Stimulated activated CD8-positive, alpha-beta memory T cell treated with anti-CD3 and anti-CD28 coated beads, Interleukin-15, amount 100 ng/mL, for 1 hour (primary cell): ENCODE measurements at places on chromosomes 2 and 18.

- DNase-seq = no peak
Observed at GRCh38 chr2:122530814-122531213, 775.4 kb downstream of the TSN start.

- no peak for DNase-seq
Observed at GRCh38 chr18:21141668-21142422, 30.2 kb upstream of the ROCK1 start.

DNA sequence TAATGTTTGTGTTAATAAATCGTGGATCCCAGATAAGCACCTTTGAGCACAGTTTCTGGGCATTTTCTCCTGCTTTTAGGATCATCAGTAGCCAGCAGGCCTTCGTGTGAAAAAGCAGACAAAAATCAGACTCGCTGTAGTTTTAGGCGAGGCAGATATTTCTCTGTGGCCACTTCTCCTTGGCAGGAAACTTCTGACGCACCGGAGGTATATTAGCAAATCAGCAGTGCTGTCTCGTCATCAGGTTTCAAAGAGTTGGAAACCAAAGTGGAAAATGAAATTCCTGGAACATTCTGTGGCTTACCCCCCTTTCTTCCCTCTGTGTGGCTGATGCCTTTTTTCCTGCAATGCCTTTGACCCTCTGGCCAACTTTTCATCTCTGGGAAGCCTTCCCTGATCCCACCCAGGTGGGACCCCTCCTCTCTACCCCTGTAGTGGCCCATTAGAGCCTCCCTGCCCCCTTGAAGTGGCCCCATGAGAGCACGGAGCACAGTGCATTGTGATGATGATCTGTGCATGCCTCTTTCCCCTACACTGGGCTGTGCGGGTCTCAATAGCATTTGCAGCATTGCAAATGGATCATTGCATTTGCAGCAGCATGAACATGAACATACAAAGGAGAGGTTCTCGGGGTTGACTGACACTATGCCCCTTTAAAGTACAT lies 93.3 kb downstream of the RNF144A start:
- no peak for DNase-seq

GRCh38 chr2:128041561-128041960 lies 13.7 kb upstream of the SAP130 start:
- DNase-seq = no peak

DNA sequence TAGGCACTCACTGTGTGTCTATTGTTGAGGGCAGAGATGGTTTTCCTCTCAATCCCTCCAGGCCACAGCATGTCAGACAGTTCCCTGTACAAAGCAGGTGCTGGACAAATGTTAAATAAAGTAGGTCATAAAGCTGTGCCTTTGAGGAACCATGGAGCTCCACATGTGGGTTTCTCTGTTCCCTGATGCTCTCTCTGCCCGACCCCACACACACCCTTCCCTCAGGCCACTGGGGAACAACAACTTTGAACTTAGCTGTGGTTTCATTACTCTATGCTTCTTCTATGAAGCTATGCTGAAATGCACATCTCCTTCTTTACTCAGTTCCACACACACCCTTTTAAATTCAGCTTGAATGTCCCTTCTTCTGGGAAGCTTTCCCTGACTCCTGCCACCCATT lies 415.3 kb downstream of the HRH4 start:
- DNase-seq = no peak

- no peak for DNase-seq
Observed at GRCh38 chr18:36850527-36851201, 21.7 kb downstream of the KIAA1328 start.

GRCh38 chr18:7824970-7825369 lies 257.9 kb downstream of the PTPRM start:
- DNase-seq = no peak

DNA sequence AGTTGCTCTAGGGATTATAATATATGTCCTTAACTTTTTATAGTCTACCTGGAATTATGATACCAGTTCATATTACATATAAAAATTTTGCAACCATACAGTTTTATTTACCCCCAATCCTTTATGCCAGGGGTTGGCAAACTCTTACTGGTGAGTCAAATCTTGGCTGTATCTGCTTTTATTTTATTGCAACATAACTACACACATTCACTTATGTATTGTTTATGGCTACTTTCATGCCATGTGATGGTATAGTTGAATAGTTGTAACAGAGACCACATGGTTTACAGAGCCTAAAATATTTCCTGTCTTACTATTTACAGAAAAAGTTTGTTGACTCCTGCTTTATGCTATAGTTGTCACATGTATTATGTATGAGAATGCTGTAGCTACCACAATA lies 25.8 kb upstream of the DLX2 start:
- no peak for DNase-seq

DNA sequence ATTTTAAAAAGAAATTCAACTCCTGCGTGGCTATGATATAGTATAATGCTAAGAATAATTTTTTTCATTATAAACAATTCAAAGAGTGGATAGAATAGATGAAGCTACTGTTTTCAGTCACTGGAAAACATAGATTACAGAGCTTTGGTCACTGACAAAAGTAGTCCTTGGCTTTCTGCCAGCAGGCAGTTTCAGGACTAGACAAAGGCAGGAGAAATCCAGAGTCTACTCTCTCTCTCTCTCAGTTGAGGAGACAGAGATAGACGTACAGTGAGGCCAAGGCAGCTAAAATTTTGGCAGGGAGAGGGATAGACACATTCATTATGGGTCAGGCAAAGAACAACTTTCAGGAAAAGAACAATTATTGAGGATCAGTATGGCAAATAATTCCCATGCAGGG lies 491.4 kb upstream of the CRIM1 start:
- DNase-seq = no peak

- no peak for DNase-seq
Observed at GRCh38 chr18:28041366-28041765, 135.6 kb downstream of the CDH2 start.
